NCI-H1092 treated with DMSO at 0.1 percent for 48 hours (cell line): ENCODE measurements at places on chromosomes 11 and 22.

DNA sequence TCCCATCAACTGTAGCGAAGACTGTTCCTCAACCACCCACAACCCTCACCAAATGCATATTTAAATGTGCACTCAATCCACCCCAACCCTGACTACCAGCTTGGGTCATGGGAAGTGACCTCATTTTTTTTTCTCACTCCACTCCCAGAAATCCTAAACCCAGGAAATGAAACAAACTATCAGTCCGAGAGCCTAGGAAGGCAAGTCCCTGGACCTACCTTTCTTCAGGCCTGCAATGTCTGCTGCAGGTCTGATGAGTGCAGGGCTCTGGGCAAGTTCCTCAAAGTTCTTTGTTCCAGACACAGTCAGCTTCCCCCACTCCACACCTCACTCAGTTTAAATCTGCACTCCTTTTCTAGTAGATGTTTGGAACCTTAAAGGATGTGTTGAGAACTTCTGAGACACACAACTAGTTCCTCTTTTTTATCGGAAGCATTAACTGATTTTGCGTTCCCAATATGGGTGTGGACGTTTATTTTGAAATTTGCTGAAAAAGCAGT, at the start of gene MS4A4E:
MS4A4E (minus strand) TSS at position 398 of the 500 bp plus-strand sequence. CDS start 13,082 bp downstream, outside the sequence.
- no peak for DNase-seq

DNA sequence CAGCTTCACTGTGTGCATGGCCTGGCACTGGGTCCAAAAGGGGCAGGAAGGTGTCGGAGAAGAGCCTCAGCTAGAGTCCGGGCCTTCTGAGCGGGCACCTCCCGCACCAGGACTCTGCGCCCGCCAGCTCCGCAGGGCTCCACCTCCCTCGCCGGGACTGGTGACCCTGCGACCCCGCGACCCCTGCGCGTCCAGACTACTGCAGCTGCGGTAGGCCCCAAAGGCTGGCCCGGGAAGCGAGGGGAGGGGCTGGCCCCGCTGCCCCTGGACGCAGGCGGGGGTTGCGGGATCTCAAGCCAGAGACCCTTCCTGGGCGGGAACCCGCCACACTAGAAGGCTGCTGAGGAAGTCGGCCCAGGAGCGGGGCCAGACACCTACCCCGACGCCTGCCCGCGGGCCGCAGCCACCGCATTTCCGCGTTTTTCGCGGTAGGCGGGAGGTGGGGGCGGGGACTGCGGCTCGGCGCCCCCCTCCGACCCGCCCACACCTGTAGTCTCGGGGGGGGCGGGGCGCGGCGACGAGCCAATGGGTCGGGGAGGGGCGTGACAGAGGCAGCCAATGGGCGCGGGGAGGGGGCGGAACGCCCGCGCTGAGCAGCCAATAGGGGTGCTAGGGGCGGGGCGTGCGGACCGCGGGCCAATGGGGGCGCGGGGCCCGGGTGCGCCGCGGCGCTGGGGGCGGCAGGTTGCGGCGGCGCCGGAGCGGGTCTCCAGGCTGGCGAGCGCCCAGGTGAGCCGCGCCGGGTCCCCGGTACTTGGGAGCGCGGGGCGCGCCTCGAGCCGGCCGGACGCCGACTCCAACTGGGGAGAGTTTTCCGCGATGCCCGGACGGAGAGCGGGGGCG, at the start of the genes LMNTD2 and RASSF7:
LMNTD2 (minus strand) TSS at position 434 of the 843 bp plus-strand sequence; CDS start at position 412, 22 bp downstream.
RASSF7 (plus strand) TSS at position 666 of the 843 bp plus-strand sequence. CDS start 799 bp downstream, outside the sequence.
- DNase-seq, result peak; percentile 92

- DNase-seq, result no peak
These were observed 45.6 kb downstream of the PISD start for GRCh38 chr22:31616315-31616980.

DNA sequence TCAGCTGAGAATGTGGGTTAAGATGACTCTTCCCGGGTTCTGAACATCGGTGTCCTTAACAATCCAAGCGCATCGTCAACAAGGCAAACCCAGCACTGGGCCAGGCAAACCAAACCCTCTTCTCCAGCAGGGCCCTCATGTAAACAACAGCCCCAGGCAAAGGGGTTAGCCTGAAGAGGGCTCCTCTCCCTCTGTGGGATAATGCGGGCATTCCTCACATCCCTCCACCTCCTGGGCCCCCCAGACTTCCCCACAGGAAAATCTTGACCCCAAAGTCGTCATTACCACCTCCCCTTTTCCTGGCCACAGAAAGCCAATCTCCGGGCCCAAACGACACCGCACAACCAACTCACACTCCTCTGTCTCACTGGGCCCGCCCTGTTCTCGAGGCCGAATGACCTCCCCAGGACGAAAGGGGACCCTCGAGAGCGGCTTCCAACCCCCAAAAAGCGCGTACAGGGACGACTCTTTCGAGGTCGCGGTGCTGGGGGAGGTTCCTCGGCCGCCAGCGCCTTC, 566 bp downstream of the DDB1 start:
- no peak for DNase-seq

- DNase-seq, result no peak
These were observed 76.5 kb downstream of the NAT10 start for GRCh38 chr11:34181856-34182405.

DNA sequence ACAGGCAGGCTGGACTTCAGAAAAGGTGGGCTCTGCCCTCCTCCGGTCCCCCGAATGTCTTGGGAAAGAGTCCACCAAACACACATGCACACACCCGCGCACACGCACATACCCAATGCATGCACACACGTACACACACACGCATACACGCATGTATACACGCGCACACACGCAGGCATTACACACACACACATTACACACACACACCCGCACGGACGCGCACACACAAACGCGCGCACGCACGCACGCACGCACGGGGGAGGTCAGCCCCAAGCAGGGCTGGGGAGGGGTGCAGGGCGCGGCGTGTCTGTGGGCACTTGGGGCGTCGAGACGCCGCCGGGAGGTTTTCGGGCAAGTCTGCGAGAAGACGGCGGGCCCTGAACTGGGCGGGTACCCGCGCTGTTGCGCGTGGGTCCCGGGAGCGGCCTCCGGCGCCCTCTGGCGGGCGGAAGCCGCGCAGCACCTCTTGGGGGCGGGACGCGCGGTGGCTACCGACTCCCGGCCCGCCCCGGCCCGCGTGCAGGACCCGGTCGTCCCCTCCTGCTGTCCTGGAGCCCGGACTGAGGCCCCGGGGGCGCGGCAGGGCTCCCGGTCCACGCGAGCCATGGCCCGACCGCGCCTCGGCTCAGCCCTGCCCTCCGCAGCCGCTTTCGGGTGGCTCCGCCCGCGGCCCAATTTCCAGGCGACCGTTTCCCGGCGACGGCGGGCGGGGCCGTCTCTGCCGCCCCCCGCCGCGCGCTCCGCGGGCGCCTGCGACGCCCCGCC, 3.6 kb downstream of the SEPTIN5 start:
- DNase-seq, result peak; percentile 15

- no peak for DNase-seq
These were observed 11.8 kb downstream of the IL17REL start for GRCh38 chr22:50000587-50001387.

- DNase-seq, result no peak
These were observed 820.4 kb downstream of the LUZP2 start for GRCh38 chr11:25317216-25317615.

DNA sequence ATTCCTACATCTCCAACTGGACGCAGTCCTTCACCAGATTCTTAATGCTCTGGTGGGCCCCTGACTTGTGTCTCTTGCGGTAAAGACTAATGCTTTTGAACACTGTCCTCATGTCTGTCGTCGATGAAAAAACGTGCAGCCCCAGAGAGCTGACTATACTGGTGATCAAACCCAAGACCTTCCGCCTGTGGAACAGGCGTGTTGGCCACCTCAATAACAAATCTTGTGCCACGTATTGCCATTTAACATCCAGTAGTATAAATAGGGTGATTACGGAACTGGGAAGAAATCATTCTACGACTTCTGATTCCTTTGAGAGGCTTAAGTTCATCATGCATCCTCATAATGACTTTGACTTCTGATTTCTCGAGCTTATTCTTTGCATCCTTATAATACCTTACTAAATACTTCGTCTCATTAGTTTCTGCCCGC, 45.6 kb downstream of the OR4D9 start:
- peak; percentile 42 for DNase-seq

- no peak for DNase-seq
These were observed 46.1 kb downstream of the CDKN1C start for GRCh38 chr11:2839395-2839943.

DNA sequence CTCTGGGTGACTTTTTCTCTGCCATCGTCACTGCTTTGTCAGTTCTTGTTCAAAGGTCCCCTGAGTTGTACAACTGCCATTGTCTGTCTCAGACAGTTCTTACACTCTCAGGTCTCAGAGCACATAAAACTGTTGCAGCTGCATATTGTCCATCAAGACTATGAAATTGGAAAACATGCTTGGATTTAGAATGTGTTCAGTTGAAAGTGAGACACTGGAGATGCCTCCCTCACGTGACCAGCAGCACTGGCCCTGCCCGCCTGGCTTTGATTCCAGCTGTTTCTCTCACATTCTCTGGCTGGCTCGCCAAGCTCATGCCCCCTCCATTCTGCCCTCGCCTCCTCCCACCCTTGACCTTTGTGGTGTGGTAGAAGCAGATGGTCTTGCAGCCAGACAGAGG, 244.2 kb downstream of the NTM start:
- DNase-seq, result no peak

- no peak for DNase-seq
These were observed 30.8 kb downstream of the MAP6 start for GRCh38 chr11:75637998-75638397.

DNA sequence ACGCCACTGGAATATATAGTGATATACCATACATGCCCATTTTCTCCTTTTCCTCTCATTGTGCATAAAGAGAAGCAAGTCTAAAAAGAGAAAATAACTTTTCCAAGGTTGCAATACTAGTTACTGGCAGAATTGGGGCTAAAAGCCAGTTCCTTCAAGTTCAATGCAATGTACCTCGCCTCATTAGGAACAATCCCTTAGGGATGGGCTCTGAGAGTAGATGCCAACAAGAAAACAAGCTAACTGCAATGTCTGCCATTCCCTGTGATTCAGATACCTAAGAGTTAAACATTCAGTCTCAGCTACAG, 114.3 kb downstream of the RBFOX2 start:
- DNase-seq, result no peak

- no peak for DNase-seq
These were observed 5.4 kb downstream of the CTSF start for GRCh38 chr11:66562907-66563583.

DNA sequence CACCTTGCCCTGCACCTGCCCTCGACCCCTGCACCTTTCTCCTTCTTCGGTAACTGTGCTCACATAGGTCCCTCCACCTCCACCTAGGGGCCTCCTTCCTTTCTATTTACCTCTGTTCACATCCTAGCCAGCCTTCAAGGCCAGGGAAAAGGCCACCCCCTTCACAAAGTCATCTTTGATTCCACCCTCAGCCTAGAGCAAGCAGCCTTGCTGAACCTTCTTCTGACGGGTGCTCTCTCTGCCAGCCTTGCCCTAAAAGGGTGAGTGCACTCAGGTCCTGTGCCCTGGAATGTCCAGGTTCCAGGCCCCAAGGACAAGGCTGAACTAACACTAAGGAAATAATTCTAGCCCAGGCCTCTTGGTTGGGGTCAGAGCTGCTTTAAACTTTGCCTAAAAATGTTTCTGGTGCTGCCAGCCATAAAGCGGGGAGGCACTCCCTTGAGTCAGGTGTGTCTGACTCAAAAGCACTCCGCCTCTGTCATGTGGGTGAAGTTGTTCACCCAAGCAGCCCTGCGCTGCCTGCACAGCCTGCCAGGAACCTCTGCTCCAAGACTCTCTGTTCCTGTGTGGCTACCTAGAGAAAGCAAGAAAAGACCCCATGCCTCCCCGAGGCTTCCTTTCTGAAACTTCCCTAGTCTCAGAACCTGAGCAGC, 9.2 kb upstream of the FAM83F start:
- no peak for DNase-seq

DNA sequence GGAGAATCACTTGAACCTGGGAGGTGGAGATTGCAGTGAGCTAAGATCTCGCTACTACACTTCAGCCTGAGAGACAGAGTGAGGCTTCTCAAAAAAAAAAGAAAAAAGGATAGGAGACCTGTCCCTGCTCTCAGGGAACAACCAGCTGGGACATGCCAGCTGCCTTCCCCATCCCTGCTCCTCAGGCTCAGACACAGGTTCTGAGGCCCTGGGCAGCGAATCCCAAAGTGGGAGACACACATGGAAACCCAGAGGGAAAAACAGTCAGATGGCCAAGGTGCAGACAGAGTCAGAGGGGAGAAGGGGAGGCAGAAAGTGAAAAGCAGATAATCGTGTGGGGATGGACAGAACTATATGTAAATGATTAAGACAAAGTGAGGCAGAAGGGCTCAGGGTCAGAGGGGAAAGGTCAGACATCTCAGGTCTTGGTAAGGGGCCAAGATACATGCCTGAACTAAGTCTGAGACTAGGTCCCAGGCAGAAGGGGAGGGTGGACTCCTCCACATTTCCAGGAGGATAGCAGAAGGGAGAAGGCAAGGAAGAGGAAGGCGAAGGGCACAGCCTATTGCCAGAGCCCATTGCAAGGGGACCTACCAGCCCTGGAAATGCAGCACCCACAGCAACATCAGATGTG, 14.2 kb downstream of the STARD10 start:
- DNase-seq, result no peak

DNA sequence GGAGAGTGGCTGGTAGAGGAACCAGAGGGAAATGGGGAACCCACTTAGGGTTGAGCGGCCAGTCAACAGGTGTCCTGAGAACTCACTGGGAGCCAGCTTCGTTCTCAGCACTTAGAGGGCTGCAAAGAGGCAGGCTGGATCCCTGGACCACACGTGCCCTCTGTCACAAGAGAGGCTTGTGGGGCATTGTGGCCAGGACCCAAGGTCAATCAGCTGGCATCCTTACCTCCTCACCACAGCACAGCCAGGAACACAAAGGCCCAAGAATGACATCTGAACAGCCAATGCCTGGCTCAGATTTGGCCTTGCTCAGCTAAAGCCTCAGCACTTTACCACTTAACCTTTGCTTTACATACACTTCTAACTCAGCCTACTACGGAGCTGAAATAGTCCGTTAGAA, 7.4 kb downstream of the MAPK8IP1 start:
- DNase-seq, result no peak

- DNase-seq, result no peak
These were observed 49.1 kb downstream of the BBOX1 start for GRCh38 chr11:27089746-27090145.

DNA sequence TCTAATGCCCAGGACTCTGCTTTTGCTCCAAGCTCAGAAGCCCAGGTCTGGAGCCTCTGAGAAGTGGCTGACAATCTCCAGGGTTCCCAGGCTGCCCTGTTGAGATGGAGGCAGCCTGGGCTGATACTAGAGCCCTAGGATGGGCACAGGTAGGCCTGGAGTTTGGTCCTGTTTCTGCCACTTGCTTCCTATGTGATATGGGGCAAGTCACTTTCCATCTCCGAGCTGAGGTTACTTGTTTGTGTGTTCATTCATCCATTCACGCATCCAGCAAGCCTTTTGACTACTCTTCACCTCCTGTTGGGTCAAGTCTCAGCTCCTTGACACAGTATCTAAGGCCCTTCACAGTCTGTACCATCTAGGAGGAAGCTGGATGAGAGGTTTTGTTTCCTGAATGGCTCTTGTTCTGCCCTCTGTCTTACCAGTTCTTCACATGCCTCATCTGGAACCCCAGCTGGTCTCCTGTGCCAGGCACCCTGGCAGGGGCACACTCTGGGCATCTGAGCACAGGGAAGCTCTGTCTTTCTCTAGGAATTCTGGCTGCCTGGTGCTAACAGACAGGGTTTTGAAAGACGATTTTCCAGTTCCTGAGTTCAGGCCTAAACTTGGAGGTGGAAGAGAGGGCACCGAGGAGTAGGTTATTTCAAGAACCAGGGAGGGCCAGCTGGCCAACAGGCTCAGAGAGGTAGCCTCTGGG, 53.2 kb upstream of the AMPD3 start:
- DNase-seq, result no peak

- no peak for DNase-seq
These were observed 33.2 kb downstream of the BRSK2 start for GRCh38 chr11:1422981-1423380.

GRCh38 chr11:76798671-76799065, 15.5 kb downstream of the TSKU start:
- DNase-seq, result no peak

- DNase-seq, result peak; percentile 87
These were observed 43.6 kb upstream of the POU2AF1 start for GRCh38 chr11:111422494-111423249.
